ENCODE measurements at places on chromosomes 1 and 21. TPM values are rescaled to one million over a fixed set of nuclear protein-coding genes. Genes with fewer than 3 reads are reported as not detected.

DNA sequence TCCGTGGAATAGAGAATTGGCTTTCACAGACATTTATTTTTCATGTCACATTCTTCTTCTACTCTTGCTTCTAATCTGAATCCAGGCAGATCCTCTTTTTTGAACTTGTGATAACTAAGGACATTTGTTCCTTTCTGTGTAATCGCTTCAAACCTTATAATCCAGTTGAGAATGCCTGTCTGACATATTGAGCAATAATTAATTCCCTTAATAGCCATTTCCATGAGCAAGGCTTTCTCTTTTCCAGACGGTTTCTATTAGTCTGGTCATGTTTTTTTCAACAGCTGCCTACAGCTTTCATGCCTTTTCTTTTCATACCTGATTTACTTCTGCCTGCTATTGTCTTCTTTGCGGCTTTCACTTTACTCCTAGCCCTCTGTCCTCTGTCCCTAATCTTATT lies 163.4 kb downstream of the CYYR1 start:
- peaks cover 5% of the 10 kb centered on the region for H3K4me1 ChIP-seq
- peaks cover 2% of the 10 kb centered on the region for H3K27me3 ChIP-seq
- H3K36me3 ChIP-seq = no peaks in the 10 kb centered on the region

DNA sequence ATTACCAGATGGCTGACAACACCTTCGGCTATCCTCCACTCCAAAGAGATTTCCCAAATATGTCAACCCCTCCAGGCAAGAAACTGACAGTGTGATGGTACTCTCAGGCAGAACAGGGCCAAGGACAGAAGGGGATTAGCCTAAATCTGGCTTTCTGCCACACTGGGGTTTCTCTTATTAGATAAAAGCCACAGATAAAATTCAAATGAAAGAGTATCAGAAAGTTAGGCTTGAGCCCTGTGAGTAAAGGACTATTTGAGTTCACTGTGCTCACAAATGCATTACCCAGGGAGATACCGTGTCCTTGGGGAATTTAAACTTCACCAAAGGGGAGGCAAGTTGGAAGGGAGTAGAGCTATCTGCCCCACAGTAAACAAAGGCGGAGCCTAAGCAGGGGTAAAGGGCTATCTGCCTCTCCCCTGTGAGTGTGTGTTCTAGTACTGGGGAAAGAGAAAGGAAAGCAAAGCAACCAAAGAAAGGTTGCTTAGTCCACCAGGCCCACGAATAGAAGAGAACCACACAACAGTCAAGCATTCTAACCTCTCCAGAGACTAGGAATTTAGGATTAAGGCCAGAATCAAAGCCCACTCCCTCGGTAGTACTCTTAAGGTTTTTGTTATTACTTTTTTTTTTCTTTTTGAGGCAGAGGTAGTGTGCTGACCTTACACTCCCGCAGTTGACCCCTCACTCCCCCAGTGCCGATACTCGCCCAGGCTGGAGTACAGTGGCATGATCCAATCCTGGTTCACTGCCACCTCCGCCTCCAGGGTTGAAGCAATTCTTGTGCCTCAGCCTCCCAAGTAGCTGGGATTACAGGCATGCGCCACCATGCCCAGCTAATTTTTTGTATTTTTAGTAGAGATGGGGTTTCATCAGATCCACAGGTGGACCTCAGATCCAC lies 12.7 kb downstream of the TPM3 start:
- no peak for DNase-seq
- peak overlapping the region; percentile 90 for H3K27ac ChIP-seq
- H3K27me3 ChIP-seq = no peaks in the 10 kb centered on the region
- peaks cover 63% of the 10 kb centered on the region for H3K4me1 ChIP-seq

DNA sequence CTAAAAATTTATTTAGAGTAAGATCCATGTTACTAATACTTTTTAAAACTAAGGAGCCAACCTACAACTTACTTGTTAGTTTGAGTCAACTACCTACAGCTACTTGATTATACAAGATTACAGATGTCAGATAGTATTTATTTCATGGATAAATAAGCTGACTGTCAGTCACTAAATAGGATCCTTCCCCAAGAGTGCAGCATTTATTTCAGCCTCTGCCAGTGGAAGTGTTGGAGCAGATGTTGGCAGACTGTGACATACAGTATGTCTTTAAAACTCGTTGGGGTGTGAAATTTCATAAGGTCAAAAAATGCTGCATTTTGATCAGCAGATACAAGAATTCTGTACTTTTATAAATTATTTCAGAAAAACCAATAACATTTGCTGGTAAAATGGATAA lies 156.2 kb downstream of the AKT3 start:
- no peak overlapping the region for H3K27ac ChIP-seq
- H3K27me3 ChIP-seq = no peaks in the 10 kb centered on the region
- H3K36me3 ChIP-seq = peaks cover 16% of the 10 kb centered on the region
- H3K4me3 ChIP-seq = no peak overlapping the region

DNA sequence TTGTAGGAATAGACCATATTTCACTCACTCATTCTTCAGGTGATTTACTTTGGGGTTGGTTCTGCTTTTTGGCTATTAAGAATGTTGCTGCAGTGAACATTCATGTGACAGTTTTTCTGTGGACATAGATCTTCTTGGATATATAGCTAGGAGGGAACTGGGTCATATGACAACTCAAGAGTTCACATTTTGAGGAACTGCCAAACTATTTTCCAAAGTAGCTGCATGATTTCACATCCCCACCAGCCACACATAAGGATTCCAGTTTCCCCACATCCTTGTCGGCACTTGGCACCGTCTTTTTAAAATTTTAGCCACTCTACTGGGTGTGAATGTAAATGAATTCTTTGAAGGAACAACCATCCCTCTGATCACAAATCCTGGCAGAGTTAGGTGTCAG lies 126.0 kb downstream of the PRDM2 start:
- no peaks in the 10 kb centered on the region for H3K4me1 ChIP-seq
- H3K36me3 ChIP-seq = peaks cover 7% of the 10 kb centered on the region
- H3K4me3 ChIP-seq = no peak overlapping the region
- H3K27me3 ChIP-seq = no peaks in the 10 kb centered on the region
- no peak overlapping the region for H3K27ac ChIP-seq

DNA sequence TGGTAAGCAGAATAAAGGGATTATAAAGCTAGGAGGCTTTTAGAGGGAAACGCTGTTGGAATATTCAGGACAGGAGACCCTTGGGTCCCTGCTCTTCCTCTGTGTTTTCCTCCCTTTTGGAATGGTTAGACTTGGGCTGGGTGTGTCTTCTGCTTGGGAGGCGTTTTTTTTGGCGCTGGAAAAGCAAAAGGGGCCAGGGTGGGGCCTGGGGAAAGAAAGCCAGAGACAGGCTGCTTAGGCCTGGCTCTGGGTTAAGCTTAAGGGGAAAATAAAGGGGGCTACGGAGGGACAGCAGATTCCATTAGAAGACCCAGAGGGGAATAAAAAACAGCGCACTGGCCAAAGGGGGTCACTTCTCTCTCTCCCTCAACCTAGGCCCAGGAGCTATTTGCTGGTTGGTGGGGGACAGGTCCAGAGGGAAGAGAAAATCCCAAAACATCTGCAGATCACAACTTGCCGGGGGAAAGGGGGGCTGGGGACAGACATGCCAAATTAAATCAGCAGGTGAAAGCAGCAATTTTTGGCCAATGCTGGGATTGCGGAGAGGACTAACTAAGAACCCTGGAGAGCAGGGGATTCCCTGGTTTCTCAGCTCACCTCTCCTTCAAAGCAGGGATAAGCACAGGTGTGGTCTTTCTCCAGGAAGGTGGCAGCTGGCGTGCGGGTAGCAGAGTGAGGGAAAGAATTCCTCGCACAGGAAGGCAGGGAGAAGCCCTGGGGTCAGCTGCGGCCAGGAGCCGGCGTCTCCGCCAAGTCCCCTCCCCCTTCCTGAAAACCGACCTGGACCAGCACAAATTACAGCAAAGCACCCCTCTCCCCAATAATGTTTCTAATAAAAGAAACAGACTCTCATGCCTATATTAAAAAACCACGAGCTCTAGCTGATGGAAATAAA lies 82.2 kb upstream of the AK4 start:
- peaks cover 61% of the 10 kb centered on the region for H3K4me1 ChIP-seq
- no peaks in the 10 kb centered on the region for H3K27me3 ChIP-seq
- H3K27ac ChIP-seq = peak overlapping the region; percentile 77
- DNase-seq = no peak

- peaks cover 38% of the 10 kb centered on the region for H3K4me1 ChIP-seq
- no peak overlapping the region for H3K27ac ChIP-seq
- DNase-seq = no peak
These were observed 20.0 kb upstream of the ALDH4A1 start for GRCh38 chr1:18922319-18922726.

DNA sequence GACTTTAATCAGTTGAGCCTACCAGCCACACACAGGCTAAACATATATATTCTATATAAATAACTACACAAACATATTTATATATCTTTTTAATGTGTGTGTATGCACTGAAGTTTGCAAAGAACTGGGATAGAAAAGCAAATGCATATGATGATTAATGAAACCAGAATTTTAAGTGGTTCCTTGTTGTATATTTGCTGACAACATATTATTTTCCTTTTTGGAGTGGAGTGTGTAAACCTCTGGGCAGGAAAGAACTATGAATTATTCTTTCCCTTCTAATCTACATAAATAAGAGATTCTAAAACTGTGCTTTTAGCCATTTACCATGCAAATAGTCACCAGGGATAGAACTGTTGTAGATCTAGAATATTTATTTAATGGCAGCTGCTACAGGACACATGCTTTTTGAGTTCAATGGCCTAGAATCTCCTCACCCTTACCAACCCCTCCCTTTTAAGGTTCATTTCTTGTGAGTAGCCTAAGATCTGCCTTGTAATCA lies 187.6 kb downstream of the BACH1 start:
- H3K27ac ChIP-seq = no peak overlapping the region
- DNase-seq = no peak
- peaks cover 10% of the 10 kb centered on the region for H3K36me3 ChIP-seq

Gene HTR6
- total RNA-seq = 0.37 TPM

Gene CELA3B
- total RNA-seq = not detected

Gene DMAP1
- total RNA-seq = 35.3 TPM
